Fibroblast of the aortic adventitia (primary cell): ENCODE measurements at places on chromosomes 4 and X. TPM values are rescaled to one million over a fixed set of nuclear protein-coding genes. Genes with fewer than 3 reads are reported as not detected.
A peak's percentile ranks its signal among the peaks of the same experiment; 100 is the strongest.

TCEAL6 gene
- not detected in 2 replicates for total RNA-seq

SETD7 gene
- total RNA-seq, result 80.3 and 134 TPM in 2 replicates

SPIN4 gene
- total RNA-seq, result 3.1 and 13.3 TPM in 2 replicates

PAQR3 gene
- 2.9 and 15.8 TPM in 2 replicates for total RNA-seq

ALB gene
- total RNA-seq, result not detected in 2 replicates

CTAG1B gene
- not detected in 2 replicates for total RNA-seq

EFHC2 gene
- total RNA-seq, result 0.45 and 0.49 TPM in 2 replicates

DOCK11 gene
- total RNA-seq, result 34.8 and 60.8 TPM in 2 replicates

GRCh38 chr4:186137196-186137794 is 32.8 kb downstream of the FAM149A start:
- peak; percentile 55 for DNase-seq

GRCh38 chr4:139242511-139243051 is 37.4 kb downstream of the MGARP start:
- peak; percentile 59 for DNase-seq

DNA sequence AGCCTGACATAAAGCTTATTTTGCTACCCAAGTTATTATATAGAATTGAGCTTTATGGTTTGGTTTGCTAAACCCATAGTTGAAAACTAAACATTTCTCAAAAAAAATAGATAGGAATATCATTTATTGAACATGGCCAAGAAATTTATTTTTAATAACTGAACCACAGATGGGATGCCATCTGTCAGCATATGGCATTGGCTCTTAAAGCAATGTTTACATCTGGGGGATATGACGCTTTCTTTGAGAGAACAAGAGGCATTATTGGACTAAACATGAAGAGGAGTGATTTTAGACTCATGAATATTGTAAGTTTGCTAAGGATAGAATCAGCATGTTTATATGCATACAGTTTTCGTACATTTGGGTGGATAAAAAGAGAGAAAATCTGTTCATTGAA is 132.6 kb upstream of the SLIT2 start:
- DNase-seq, result no peak

- DNase-seq, result no peak
These were observed 93.3 kb downstream of the NAA11 start for GRCh38 chr4:79232540-79232939.

DNA sequence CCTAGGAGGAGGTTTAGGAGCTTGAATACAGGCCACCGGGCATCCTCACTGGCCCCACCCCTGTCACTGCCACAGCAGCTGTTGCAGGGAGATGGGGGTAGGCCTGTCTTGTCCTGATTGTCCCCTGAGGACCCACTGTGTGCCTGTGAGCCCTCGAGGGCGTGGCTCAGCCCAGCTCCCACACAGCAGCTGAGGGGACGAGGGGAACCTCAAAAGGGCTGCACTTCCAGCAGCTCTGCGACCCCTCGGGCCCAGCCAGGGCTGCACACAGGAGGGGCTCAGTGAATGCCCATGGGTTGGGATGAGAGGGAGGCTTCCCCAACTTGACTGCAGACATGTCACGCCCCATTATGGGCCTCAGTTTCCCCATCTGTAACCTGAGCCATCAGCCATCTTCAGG is 225.9 kb downstream of the AFAP1 start:
- no peak for DNase-seq

DNA sequence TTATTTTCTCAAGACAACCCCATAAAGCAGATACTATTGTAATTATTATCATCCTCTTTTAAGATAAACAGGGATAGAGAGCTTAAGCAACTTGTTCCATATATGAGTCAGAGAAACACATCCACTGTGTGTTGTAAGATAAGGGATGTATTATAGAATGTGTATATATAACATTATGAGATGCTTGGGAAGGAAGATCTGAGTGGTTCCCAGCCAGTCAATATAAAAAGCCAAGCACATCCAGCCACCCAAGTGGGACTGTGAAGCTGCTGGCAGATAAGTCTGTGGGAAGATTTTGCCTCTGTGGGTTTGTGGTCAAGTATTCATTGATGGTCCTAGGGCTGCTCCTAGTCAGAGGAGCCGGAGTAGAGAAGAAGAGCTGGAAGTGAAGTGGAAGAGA is 16.5 kb upstream of the BMPR1B start:
- DNase-seq, result peak; percentile 16

DNA sequence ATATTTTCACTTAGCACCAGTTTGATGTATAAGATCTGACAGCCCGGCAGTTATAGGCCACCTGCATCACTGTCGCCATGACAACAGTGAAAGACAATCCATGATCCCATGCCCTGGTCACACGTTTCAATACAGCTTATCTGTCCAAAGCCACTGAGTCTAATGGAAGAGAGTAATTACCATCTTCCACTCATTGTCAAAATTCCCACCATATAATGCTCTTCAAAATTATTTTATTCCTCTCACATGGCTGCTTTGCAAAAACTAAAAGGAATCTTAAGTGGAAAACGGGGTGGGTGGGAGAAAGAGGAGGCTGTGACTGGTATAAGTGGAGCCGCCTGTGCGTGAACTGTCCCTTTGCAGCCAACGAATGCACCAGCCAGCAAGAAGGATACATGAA is 44.2 kb downstream of the MAML3 start:
- DNase-seq, result no peak

GRCh38 chrX:105167233-105167632 is 53.3 kb downstream of the TEX13A start:
- no peak for DNase-seq

- no peak for DNase-seq
These were observed 46.9 kb upstream of the VEGFC start for GRCh38 chr4:176839656-176840055.

GRCh38 chrX:107736781-107737531 is 38.6 kb downstream of the TSC22D3 start:
- no peak for DNase-seq

GRCh38 chr4:24192018-24192641 is 302.3 kb upstream of the PPARGC1A start:
- no peak for DNase-seq

- DNase-seq, result no peak
These were observed 129.4 kb downstream of the ANAPC10 start for GRCh38 chr4:144968606-144969005.

- peak; percentile 43 for DNase-seq
These were observed 6.1 kb upstream of the ABRAXAS1 start for GRCh38 chr4:83490876-83491450.

DNA sequence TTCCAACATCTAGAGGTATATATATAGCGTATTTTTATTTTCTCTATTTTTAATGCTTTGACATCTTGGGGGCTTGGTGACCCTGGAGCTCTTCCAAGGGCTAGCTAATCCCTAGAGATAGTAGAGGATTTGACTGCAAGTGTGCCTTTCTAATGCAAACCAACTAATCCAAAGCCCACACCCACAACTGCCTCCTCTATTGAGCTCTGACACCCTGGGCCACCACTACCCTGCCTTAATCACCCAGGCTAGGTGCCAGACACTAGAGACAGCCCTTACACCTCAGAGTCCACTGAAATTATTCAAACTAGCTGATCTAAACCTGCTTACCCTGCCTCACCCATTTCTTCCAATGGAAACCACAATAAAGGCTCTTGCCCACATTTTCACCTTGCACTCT is 69.6 kb upstream of the ATXN3L start:
- no peak for DNase-seq

- no peak for DNase-seq
These were observed 1002.9 kb upstream of the IGFBP7 start for GRCh38 chr4:58113126-58113525.
